Cerebellar cortex (tissue), 1 donor: ENCODE measurements at places on chromosomes 2 and 18.

- DNase-seq, result no peak
Measured at GRCh38 chr2:7452110-7452876, 535.1 kb downstream of the RNF144A start.

- no peak for DNase-seq
Measured at GRCh38 chr18:14179306-14179705, 47.1 kb upstream of the ZNF519 start.

GRCh38 chr2:178962805-178963433 lies 87.0 kb downstream of the CCDC141 start:
- DNase-seq, result no peak

- DNase-seq, result no peak
Measured at GRCh38 chr2:7523481-7524120, 606.4 kb downstream of the RNF144A start.

DNA sequence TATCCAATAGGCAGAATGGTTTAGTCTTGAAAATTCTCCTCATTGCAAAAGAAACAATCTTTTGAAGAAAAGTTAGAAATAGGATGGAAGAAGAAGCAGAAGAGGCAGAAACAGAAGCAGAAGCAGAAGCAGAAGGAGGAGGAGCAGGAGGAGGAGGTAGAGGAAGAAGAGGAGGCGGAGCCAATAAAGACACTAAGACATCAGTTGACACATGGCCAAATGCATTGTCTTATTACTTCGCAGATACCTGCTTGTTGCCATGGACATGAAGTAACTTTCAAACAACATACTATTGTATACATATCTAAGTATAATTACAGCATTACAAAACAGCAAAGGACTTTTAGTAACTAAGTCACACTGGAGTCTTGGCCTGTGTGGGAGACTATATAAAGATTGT lies 606.3 kb downstream of the METTL4 start:
- no peak for DNase-seq

DNA sequence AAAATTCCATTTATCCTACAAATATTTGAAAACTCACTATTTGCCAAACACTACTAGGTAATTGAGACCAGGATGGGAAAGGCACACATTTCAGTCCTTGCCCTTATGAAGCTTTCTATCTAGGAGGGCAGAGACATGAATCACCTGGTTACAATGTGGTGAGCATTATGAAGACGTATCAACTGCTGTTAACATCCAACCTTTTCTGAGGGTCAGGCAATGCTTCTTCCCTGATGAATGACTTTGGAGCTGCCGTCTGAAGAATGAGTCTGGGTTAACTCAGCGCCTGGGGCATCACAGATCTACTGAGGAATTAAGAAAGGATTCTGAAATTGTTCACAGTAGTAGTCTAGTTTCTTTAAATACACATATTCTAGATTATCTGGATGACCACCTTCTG lies 62.1 kb upstream of the NOSTRIN start:
- no peak for DNase-seq
